ENCODE measurements at places on chromosomes 1 and 21.

DNA sequence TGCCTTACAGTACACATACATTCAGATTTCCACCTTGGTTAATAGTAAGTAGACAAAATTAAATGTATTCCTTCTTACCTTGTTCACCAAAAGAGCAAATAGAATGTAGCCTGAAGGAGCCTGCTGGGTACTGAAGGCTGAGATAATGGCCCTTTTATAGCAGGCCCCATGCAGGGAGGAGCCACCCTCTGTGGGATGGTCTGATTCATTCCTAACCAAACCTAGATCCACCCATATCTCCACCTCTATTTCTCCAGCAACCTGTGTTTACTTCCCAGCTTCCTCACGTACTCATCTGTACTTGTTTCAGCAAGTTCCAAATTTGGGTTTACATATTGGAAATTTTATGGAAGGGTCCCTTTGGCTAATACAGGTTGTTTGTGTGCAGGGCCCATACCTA, at the start of gene FLG:
TSS of gene FLG (minus strand) at position 129 of the 400 bp plus-strand sequence. CDS start 9,783 bp downstream, outside the sequence.
- DNase-seq = no peak

DNA sequence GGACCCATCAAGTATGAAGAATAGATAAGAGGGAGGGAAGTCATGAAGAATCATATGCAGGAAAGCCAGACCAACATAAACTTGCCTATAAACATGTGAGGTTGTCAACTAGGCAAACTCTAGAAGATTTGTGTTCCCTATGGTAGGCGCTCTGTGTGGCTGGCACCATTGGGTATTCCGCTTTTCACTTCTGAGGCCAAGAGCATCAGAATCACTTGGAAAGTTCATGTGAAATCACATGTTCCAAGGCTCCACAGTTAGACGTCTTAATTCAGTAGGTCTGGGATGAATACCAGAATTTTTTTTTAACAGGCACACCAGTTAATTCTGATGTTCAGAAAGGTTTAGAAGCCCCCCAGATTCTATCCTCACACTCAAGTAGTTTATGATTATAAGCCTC, 50.5 kb upstream of the LAX1 start:
- DNase-seq = no peak

- no peak for DNase-seq
Observed at GRCh38 chr21:44429894-44430293, 25.4 kb upstream of the LRRC3 start.

DNA sequence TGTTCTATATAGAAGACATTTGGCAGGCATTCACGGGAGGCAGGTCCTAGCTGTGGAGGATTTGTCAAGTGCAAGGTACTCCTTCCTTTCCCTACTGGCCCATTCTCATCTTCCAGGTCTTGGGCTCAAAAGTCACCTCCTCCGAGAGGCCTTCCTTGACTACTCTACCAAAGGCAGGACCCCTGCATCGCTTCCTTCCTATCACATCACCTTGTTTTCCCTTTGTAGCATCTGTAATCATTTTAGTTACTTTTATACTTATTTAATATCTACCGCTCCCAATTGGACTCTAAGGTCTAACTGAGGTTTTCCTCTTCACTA, 296.8 kb upstream of the KAZN start:
- DNase-seq = no peak

GRCh38 chr1:119249283-119249682, 108.8 kb upstream of the WARS2 start:
- DNase-seq = no peak

Data from central memory CD4-positive, alpha-beta T cell (primary cell).